Cardiac atrium fibroblast (primary cell): ENCODE measurements at places on chromosomes 5 and 9. TPM values are rescaled to one million over a fixed set of nuclear protein-coding genes. Genes with fewer than 3 reads are reported as not detected.

The DND1 gene
- total RNA-seq: not detected in 2 replicates

The GMCL2 gene
- not detected in 2 replicates for total RNA-seq

The UBAC1 gene
- total RNA-seq: 22.5 and 32.9 TPM in 2 replicates

The CDKN2B-AS1 gene
- total RNA-seq: 0.16 and 0.18 TPM in 2 replicates

The ADRA1B gene
- total RNA-seq: 5.2 and 5.6 TPM in 2 replicates

The PRR16 gene
- total RNA-seq: 11.9 and 14.1 TPM in 2 replicates

The SLC34A1 gene
- total RNA-seq: not detected in 2 replicates

The TRIO gene
- total RNA-seq: 31.2 and 59.8 TPM in 2 replicates

The HMCN2 gene
- not detected in 2 replicates for total RNA-seq

The SNCB gene
- total RNA-seq: not detected in 2 replicates

The PRUNE2 gene
- 5.2 and 17.8 TPM in 2 replicates for total RNA-seq

The AFAP1L1 gene
- total RNA-seq: 22.4 and 24.6 TPM in 2 replicates

The CCDC183 gene
- total RNA-seq: 0.18 and 1.6 TPM in 2 replicates

The NR4A3 gene
- total RNA-seq: under 0.01 and 0.97 TPM in 2 replicates

The KLF4 gene
- 28.2 and 32.3 TPM in 2 replicates for total RNA-seq

The CDC14B gene
- total RNA-seq: 4.9 and 7.5 TPM in 2 replicates

The ANKDD1B gene
- total RNA-seq: 0.16 and 0.36 TPM in 2 replicates

The PDE8B gene
- 0.65 TPM in 1 of 2 replicates, not detected in the other for total RNA-seq

The PCDH12 gene
- 4.3 and 9.2 TPM in 2 replicates for total RNA-seq

The CMBL gene
- total RNA-seq: 2.5 and 6.0 TPM in 2 replicates

The PRDM9 gene
- total RNA-seq: not detected in 2 replicates

The C7 gene
- 1,610 and 3,690 TPM in 2 replicates for total RNA-seq

The PSD2 gene
- not detected in 2 replicates for total RNA-seq

The TMEM252 gene
- not detected in 2 replicates for total RNA-seq

The NDUFAF2 gene
- 24.4 and 27.1 TPM in 2 replicates for total RNA-seq

The PCDHA11 gene
- not detected in 2 replicates for total RNA-seq

The PCAT7 gene
- total RNA-seq: not detected in 2 replicates

The ADGRD2 gene
- total RNA-seq: not detected in 2 replicates

The ROPN1L gene
- total RNA-seq: 0.32 TPM in 1 of 2 replicates, not detected in the other

The SPINK6 gene
- total RNA-seq: not detected in 2 replicates

The SLCO6A1 gene
- total RNA-seq: not detected in 2 replicates

The NIPSNAP3A gene
- total RNA-seq: 34.8 and 53.3 TPM in 2 replicates

The PNPLA7 gene
- total RNA-seq: 0.81 and 0.90 TPM in 2 replicates

The ARHGAP26 gene
- total RNA-seq: 2.6 and 3.8 TPM in 2 replicates

The IL33 gene
- total RNA-seq: 148 and 185 TPM in 2 replicates

The ANXA2R gene
- 0.97 and 2.7 TPM in 2 replicates for total RNA-seq

The SLC9A3 gene
- 2.4 and 2.9 TPM in 2 replicates for total RNA-seq
